ENCODE measurements at places on chromosomes 11 and 22.
A peak's percentile ranks its signal among the peaks of the same experiment; 100 is the strongest.

DNA sequence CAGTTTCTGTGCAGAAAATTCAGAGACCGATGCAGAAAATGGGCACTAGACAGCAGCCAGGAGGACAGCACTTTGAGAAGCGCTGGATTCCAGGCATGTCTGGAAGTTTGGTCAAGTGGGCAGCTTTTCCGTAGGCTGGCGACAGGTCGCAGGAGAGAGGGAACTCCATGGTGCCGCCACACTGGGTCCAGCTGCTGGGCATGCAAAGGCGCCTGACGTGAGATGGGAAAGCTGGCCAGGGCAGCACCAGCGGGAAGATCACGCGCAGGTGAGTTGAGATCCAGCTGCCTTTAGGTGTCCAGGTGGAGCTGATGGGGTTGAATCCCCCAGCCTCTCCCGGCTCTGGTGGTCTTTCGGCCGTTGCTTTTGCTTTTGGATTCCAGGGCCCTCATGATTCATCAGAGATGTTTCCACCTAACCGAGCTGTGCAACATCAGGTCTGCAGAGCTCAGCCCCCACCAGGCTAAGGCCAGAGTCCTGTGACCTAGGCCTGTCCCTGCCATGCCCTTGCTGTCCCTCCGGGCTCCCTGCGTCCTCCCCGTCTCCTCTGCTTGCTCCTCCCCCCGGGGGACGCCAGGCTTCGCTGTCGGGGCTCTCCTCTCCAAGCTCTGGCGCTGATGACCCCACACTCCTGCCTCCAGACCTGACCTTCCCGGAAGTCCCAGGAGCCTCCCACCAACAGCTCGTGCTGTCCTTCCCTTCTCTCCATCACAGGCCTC is 1001.7 kb downstream of the BRD1 start:
- DNase-seq = no peak

- no peak for DNase-seq
Observed at GRCh38 chr11:79087238-79087960, 353.4 kb downstream of the TENM4 start.

GRCh38 chr22:18078329-18079041 is 695 bp downstream of the PEX26 start:
- DNase-seq = peak; percentile 47

GRCh38 chr11:17771415-17771814 is 36.8 kb downstream of the KCNC1 start:
- DNase-seq = no peak

DNA sequence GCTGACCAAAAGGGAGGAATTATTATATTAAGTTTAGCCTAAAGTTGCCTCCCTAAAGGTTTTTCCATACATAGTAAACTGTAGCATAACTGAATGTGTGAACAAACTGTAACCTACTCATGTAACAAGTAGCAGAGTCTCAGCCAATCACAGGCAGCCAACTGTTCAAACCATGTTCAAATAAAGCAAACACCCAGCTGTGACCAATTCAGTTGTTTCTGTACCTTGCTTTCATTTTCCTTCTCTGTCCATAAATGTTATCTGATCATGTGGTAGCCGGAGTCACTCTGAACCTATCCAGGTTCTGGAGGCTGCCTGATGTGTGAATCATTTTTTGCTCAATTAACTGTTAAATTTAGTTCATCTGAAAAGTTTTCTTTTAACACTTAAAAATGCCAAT is 373.5 kb downstream of the GUCY1A2 start:
- no peak for DNase-seq

- peak; percentile 65 for DNase-seq
Observed at GRCh38 chr11:34313099-34313517, 44.7 kb downstream of the ABTB2 start.

DNA sequence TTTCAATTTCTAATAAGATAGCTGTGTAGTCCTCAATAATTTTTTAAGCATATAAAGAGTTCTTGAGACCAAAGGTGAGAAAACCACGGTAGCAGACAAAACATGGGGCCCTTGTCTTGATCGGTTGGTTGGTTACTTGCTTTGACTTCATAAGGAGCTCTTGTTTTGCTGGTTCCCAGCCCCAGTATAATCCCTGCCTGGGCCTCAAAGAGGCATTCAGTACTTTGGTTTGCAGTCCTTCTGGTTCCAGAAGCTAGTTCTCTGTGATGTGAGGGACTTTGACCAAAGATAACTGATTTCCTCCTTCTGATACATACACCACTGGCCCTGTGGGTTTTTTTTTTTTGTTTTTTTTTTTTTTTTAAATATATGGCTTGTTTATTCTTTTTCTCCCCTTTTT is 17.1 kb downstream of the MARK2 start:
- no peak for DNase-seq

DNA sequence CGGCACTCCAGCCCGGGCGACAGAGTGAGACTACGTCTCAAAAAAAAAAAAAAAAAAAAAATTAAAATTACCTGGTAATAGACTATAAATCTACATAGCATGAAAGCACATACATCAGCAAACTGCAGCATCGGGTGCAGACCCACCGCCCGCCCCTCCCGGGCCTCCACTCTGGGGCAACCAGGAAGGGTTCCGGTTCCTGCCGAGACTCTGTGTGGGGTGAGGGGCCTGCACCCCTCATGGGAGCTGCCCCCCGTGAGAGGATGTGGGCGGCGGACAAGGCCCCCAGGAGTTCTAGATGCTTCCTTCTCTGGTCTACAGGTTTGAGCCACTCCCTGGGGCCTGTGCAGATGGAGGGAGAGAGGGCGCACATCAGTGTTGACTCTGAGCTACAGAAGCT is 9.1 kb downstream of the DRD4 start:
- DNase-seq = no peak

GRCh38 chr22:48242461-48242864 is 1480.0 kb downstream of the TBC1D22A start:
- no peak for DNase-seq

- peak; percentile 26 for DNase-seq
Observed at GRCh38 chr22:37167176-37167980, 17.7 kb upstream of the IL2RB start.

- no peak for DNase-seq
Observed at GRCh38 chr11:36006556-36006955, 62.7 kb downstream of the LDLRAD3 start.

DNA sequence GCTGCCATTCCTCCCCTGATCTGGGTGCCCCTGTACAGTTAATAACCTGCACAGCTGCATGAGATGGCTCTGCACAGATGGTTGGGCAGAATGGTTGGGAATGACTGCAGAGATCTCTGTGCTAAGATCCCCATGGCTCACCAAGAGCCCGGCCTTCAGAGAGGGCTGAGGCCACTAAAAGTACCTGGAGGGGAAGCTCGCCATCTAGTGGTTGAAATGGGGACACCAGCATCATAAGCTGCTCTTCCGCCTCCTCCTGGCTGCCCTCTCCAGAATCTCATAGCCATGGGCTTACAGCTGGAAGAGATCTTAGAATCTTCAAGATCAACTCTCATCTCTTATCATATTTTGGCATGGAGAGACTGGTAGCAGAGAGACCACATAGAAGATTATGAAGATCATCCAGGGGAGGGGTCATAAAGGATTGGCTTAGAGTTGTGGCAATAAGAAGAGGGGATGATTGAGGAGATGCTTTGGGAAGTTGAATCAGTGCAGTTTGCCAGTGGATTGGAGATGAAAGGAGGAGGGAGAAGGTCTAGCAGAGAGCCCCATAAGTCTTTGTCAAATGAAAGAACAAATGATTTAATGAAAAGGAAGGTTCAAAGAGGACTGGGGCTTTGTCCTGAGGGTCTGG is 22.0 kb upstream of the TLCD5 start:
- DNase-seq = peak; percentile 69

DNA sequence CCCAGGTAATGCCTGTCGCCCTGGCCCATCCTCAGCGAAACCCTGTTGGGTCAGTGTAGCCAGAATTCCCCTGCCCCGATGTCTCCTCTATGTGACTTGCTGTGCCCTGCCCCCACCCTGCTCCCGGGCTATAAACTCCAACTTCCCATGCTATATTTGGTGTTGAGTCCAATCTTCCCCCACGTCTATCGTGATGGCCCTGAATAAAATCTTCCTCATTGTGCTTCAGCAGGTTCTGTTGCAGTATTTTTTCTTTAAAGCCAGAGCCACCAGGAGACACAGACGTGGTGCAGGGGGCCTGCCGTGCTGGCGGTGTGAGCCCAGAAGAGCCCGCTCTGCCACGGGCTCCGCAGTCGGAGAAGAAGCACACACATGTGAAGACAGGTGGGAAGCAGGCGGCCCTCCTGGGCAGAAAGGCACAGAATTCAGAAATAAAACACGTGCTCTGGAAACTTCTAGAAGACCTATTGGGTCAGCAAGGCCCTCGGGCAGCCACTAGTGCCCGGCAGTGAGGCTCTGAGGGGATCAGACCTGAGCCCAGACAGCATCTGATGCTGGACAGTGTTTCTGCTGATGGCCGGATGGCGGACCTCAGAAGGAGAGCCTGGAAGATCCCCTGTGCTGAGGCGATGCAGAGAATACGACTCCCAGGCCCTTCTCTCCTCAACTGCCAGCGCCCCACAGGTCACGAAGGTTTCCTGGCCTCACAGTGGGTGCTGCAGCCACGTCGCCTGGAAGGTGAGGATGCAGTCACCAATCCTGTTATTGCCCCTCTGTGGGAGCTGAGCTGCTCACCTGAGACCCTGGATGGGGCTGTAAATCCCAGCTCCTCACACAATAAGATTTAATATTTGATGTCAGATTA is 501.9 kb downstream of the BRD1 start:
- no peak for DNase-seq

DNA sequence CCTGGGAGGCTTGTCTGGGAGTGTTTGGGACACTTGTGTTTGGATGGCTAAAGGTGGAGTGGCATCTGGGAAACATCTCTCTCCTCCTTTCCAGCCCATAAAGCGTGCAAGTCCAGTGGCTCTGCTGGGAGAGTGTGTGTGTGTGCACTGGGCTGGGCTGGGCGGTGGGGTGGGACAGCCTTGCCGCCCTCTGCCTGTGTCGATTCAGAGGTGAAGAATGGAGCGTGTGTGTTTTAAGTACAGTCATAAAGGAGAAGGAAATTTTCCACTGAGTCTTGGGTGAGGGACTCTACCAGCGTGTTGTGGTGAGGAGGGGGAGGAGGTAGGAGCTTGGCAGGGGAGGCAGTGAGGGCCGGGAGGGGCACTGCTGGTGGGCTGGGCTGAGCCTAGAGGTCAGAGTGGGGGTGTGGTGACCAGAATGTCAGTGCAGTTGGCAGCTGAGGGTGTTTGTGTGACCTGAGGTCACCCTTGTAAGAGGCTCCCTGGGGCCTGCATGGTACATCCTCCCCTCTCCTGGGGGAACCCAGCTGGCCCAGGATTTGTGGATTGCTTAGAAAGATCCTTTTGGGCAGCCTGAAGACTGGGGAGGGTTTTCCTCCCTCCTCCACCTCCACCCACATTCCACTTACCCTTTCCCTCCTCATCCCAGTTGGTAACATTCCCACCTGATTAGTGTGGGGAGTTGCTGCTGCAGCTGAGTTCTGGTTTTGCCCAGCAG is 1.7 kb downstream of the TIMP3 start:
- DNase-seq = peak; percentile 40

- DNase-seq = no peak
Observed at GRCh38 chr22:37920126-37920525, 14.0 kb downstream of the MICALL1 start.

GRCh38 chr11:130520271-130520671 is 71.8 kb downstream of the ADAMTS15 start:
- no peak for DNase-seq

- DNase-seq = no peak
Observed at GRCh38 chr11:118635642-118636041, 28.2 kb downstream of the PHLDB1 start.

DNA sequence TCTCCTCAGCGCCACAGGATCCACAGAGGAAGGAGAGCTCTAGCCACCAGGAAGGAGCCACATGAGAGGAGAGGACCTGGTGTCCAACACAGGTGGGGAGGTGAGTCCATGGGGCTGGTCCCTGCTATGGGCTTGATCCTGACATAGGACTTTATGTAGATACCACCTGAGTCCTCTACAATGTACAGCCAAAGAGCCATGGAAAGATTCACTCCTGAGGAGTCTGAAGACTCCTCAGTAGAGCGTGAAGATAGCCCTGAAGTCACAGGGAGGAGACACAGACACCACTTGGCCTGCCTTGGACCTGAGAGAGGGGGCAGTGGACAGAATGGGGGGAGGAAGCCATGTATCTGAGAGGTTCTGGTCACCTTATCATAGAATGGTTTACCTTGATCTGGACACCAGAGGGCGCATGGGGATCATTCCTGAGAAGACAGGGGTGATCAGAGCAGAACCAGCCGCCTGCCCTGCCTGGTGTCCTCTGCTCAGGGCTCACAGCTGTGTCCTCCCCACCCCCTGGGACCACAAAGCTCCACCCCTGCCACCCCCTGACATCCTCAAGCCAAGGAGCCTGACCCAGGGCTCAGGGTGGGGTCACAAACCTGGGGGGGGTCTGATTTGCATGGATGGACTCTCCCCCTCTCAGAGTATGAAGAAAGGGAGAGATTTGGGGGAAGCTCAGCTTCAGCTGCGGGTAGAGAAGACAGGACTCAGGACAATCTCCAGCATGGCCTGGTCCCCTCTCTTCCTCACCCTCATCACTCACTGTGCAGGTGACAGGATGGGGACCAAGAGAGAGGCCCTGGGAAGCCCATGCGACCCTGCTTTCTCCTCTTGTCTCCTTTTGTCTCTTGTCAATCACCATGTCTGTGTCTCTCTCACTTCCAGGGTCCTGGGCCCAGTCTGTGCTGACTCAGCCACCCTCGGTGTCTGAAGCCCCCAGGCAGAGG is 77.0 kb downstream of the ZNF280B start:
- peak; percentile 69 for DNase-seq

- DNase-seq = no peak
Observed at GRCh38 chr11:100865443-100866065, 178.5 kb downstream of the ARHGAP42 start.

DNA sequence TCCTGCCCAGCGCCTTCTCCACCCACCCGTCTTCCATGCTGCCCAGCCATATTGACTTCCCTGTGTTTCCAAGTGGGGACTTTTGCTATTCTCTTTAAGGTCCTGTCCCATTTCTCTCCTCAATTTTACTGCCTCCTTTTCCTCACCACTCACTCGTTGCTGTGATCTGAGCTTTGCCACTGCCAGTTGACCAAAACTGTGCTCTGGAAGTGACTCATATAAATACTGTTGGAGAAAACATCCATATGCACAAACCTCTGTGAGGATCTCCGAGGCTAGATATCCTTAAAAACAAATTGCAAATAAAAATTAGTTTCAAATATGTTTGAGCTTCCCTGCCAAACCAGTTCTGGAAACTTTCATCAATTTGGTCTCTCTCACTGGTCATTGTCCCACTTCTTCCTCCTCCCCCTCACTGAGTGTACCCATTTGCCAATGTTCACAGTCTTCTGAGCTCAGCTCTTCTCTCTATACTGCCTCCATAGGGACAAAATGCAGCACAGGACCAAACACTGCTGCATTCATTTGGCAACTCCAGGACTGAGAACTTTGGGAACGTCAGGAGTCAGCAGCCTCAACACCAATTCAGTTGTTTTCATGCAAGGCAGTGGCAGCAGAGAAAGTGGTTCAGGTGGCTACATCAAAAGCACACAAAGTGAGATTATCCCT is 34.0 kb upstream of the MMP13 start:
- DNase-seq = no peak
